ENCODE measurements at places on chromosomes 13 and 19.

DNA sequence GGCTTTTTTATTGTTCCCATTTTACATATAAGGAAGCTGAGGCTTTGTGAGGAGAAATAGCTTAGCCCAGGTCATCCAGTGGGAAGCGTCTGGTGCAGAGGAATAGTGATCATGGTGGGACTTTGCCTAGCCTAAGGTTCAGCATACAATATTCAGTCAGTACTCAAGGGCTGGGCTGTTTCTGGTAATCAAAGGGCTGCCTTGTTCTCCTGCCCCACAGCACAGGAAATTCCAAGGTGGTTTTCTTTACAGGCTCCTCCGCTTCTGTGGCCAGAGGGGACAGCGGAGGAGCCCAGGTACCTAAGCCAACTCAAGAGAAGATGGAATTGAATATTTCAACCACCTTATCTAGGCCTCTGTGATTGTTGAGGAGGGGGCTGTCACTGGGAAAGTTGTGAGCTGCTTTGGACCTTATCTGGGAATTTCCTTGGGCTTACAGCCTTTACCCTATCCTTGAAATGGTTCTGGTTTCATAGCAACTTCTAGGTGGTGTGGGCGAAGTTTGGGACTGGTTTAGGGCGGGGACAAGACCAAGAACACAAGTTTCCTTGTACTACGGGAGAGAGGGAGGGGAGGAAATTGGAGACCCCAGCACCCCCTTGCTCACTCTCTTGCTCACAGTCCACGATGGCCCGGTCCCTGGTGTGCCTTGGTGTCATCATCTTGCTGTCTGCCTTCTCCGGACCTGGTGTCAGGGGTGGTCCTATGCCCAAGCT lies at the start of gene MIA:
MIA (plus strand) TSS at position 606 of the 716 bp plus-strand sequence; CDS start at position 628, 22 bp downstream.
- no peak for DNase-seq

DNA sequence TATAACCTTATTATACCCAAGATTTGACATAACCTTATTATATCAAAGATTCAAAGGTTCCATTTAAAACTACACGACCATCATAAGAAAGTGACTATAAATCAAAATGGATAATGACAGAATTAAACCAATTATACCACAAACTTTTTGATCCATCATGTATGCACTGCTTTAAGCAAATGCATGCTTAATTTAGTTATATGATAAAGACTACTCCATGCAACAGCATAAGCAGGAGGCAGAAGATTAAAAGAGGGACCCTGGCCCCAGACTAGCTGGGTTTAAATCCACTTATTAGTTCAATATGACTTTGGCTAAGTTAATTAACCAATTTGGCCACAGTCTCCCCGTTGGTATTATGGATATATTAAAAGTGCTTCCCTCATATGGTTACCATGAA lies 11.4 kb downstream of the EFNB2 start:
- DNase-seq = no peak

DNA sequence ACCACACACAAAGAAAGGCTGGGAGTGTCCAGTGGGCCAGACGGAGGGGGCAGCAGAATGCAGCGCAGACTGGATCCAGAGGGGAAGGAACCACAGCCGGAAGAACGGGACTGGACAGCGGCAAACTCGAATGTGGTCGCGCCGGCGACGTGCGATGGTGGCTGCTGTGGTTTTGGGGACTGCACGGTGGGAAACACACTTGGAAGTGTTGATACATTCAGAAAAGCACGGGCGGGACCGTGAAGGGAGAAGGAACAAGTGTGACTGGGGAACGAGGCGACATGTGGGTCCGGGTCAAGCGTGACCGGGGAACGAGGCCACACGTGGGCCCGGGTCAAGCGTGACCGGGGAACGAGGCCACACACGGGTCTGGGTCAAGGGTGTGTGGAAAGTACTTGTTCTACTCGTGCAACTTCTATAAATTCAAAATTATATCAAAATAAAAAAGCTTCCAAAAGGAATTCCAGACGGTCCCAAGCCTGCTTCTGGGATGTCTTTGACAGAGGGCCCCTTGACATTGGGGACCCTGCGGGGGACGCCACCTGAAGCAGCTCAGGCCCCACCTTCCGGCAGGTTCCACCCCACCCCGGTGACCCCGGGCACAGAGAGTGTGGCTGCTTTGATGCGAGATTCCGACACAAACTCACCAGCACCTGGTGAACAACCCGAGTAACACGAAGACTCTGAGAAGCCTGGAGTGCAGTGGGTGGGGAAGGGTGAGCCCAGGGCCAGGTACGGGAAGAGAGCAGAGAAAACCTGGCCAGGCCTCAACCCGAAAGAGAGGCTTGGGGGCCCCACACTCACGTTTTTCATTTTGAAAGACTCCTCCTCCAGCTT lies 25.1 kb upstream of the C13orf46 start:
- no peak for DNase-seq

DNA sequence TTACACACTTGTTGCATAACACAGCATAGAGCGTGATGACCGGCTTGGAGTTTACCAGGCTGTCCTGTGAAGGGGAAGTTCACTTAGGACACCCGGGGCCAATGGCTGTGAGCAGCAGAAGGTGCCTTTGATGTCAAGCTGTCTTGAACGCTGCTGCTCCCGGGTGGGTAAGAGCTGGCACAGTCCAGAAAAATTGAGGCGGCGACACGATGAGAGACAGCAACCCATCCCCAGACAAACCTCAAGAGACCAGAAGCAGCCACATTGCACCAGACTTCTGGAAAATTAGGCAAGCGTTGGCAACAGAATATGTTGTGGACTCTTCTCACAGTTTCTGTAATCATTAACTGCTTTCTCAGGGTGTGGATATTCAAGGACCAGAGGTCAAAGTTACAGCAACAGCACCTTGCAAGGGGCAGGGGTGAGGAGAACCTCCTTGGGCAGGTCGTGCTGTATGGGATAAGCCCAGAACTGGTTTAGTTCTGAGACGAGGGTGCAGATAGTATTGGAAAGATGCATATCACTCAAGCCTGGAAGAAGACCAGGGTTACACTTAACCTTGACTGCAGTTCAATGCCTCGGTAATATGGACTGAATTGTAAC lies 10.1 kb downstream of the NFILZ start:
- DNase-seq = no peak

DNA sequence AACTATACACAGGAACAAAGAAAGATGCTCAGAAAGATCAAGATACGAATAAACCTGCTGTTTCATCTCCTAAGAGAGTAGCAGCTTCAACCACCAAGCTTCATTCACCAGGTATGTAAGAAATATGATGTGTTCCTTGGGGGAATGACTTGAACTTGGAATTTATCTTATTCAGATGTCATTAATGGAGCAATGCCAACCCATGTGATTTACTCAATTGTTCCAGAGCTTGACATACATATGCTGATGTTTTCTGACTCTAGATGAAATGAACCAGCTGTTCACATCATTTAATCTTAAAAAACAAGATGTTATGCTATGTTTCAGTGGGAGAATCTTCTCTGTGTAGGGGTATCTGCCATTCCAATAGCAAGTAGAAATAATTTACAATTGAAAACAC lies 270.9 kb downstream of the SLC7A1 start:
- no peak for DNase-seq

DNA sequence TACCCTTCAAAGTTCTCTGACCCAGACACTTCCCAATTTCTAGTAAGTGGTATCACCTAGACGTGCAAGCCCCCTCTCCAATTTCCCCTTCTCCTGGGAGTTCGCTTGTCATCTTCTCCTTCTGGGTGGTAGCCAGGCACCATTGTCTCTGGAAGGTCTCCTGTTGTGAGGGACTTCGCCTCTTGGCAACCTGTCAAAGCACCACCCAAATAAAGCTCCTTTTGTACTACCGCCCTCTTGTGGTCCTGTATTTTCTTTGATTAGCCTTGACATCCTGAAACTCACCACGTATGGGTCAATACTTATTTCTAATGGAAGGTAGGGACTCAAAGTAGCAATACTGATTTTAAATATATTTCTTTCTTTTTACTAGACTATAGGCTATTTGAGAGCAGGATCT lies 8.2 kb downstream of the GPC5 start:
- DNase-seq = no peak

DNA sequence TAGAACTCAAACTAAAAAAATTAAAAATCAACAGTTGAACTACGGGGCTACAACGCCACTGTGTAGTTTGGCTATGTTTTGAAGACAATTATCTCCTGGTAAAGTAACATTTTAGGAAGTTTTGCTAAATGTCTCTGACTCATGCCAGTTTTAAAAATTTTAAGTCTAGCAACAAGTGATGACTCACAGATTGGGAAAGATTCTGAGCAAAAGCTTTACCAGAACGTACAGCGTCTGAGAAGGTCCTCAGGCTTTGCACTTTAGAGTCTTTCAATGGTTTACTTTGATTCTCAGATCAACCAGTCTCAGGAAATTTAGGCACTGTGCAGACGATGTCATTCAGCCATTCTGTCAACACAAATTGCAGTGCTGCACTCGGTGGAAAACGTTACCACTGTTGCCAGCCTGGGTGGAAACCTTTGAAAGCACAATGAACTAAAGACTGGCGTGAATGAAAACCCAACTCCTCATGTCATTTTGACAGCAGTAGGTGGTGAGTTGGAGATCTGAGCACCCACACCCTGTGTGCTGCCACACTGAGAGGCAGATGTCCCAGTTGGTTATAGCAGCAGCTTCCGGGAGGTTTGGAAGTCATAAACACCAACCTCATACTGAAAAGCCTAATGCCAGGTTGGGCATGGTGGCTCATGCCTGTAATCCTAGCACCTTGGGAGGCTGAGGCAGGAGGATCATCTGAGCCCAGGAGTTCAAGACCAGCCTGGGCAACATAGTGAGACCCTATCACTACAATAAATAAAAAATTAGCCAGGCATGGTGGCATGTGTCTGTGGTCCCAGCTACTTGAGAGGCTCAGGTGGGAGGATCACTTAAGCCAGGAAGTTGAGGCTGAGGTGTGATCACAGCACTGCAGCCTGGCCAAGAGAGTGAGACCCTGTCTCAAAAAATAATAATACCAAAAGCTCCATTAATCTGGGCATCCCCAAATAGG lies 6.3 kb upstream of the WTIP start:
- no peak for DNase-seq

GRCh38 chr19:7904074-7905020 lies 670 bp downstream of the MAP2K7 start:
- peak; percentile 77 for DNase-seq

GRCh38 chr19:2207991-2208860 lies 27.9 kb downstream of the PLEKHJ1 start:
- no peak for DNase-seq

- no peak for DNase-seq
These were observed 73.4 kb upstream of the UBL3 start for GRCh38 chr13:29923554-29924481.

- DNase-seq = no peak
These were observed 17.7 kb downstream of the CRTC1 start for GRCh38 chr19:18701250-18701608.

- no peak for DNase-seq
These were observed 13.5 kb upstream of the QTRT1 start for GRCh38 chr19:10687518-10688288.

DNA sequence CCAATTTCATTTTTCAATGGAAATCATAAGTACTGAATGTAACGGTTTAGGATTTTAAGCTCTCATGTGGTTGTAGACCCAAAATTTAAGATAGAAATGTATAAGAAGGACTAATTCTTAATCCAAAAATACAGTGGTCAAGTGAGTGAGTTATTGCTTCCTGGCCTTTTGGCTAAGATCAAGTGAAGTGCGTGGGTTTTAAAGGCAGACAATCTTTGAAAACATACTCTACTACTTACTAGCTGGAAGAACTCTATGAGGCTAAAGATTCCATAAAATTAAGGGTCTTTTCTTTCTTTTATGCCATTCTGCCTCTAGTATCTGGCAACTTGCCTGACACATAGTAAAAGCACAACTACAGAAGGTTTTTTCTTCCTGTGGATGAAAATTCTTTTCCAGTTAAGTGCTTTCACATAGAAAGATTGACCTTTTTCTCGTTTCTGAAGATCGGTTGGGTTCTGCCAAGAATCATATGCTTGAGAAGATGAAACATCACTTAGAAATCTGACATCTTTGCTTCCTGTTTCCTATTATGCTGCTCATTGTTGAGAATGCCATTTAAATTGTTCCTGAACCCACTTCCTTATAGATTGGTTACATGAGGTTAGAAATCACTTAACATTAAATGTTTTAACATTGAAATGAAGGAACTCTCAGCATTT lies 26.4 kb upstream of the SCEL start:
- DNase-seq = no peak

DNA sequence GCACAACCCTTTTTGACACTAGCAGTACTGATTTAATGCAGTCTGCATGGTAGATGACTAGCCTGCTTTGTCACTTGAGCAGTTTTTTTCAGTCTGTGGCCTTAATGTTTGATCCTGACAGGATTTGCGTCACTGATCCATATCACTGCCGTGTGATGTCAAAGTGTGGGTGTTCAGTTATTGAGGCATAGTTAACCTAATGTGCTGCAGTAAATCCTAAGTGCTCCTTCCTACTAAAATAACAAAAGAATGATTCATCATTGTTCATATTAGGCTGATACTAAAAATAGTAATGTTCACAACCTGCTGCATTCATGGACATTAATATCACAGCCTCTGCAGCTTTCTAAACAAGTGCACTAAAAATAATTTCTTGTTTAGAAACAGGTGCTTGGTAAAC lies 121.9 kb upstream of the MLNR start:
- DNase-seq = no peak

- no peak for DNase-seq
These were observed 2.9 kb upstream of the C2CD4C start for GRCh38 chr19:411723-412355.

- no peak for DNase-seq
These were observed 117.5 kb downstream of the ATP8A2 start for GRCh38 chr13:25489238-25489637.

DNA sequence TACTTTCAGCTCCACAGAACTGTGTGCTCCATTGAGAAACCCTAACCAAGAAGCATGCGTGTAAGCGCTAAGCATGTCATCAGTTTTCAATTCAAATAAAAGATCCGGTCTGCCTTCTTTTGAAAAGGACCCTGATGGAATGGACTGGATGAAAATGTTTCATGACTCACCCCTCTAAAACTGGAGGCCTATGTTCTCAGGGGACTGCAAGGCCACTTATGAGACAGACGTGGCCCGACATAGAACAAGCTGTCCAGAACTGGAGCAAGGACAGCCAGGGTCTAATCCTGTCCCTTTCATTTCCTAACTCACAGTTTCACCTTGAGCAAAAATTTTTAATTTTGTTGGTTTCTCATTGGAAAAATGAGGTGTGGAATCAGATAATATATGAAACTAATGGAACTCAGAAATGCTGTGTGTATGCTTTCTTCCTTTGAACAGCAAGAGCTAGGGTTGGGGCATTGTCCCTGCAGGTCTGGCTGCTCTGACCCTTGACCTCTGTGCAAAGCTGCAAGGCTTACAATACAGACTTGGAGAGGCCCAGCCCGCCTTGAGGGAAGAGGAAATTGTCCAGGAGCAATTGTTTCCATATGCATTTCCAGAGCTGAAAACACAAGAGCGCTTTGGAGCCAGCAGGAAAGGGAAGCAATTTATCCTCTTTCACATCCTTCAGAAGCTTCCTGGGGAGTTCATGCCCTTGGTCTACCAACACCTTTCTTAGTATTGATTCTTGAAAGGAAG lies 553.4 kb upstream of the KLF12 start:
- no peak for DNase-seq

GRCh38 chr13:48842316-48842715 lies 133.4 kb upstream of the FNDC3A start:
- no peak for DNase-seq
